Cardiac muscle cell (in vitro differentiated cells and primary cell): ENCODE measurements at places on chromosomes 12 and 14. TPM values are rescaled to one million over a fixed set of nuclear protein-coding genes. Genes with fewer than 3 reads are reported as not detected.

DNA sequence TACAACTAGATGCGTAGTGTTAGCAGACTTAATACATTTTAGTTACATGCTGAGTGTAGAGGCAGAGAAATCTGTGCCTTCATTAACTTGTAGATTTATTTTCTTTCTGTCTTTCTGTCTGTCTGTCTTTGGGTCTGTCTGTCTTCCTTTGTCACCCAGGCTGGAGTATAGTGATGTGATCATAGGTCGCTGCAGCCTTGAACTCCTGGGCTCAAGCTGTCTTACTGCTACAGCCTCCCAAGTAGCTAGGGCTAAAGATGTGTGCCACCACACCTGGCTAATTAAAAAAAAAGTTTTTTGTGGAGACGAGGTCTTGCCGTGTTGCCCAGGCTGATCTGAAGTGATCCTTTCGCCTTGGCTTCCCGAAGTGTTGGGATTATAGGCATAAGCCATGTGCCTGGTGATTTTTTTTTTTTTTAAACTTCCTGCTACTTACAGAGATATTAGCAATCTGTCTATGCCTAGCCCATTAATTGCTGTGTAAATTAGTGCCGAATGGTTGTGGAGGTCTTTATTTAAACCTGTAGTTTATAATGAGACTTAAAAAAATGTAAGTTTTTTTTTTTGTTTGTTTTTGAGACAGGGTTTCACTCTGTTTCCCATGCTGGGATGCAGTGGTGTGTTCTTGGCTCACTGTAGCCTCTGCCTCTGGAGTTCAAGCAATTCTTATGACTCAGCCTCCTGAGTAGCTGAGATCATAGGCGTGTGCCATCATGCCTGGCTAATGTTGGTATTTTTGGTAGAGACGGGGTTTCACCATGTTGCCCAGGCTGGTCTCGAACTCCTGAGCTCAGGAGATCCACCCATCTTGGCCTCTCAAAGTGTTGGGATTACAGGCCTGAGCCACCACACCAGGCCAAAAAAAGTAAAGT lies 22.8 kb downstream of the ERC1 start:
- DNase-seq = peak; percentile 71

GRCh38 chr12:115064296-115064695 lies 380.3 kb upstream of the TBX3 start:
- DNase-seq = no peak

- no peak for DNase-seq
Measured at GRCh38 chr14:76769636-76770292, 8.5 kb downstream of the VASH1 start.

DNA sequence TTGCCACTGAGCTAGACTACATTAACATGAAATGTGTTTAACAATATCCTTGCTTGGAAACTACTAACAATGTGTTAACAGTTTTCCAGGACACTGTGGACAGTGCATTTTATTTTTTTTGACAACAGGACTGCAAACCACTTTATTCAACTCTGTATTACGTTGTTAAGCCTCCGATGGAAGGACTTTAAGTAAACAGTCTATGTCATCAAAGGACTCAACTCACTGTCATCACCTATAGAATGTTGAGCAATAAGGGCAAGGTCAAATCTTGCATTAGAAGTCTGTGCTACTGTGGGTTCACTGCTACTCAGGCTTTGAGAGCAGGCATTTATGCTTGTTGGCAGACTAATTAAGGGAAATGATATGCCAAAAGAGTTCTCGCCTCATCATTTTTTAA lies 483.7 kb downstream of the FLRT2 start:
- DNase-seq = peak; percentile 34

GRCh38 chr12:41919048-41919447 lies 225.6 kb downstream of the GXYLT1 start:
- no peak for DNase-seq

DNA sequence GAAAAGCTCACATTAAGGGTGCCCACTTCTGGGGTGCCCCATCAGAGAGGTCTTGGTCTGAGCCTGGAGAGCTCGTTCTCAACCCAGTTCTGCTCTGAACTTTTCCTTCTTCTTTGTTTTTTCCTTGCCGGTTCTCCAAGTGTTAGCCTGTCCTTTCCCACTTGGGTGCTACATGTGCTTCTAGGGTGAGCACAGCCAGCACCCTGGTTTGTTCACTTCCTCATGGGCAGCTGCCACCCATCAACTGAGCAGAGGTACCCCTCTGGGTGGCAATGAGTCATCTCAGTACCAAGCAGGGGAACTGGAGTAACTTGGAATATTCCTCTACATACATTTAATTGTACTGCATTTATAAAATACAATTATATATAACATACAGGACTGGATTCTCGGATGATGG lies 3.9 kb upstream of the SYNE3 start:
- DNase-seq = no peak

GRCh38 chr12:94545935-94546771 lies 86.5 kb upstream of the CEP83 start:
- peak; percentile 69 for DNase-seq

DNA sequence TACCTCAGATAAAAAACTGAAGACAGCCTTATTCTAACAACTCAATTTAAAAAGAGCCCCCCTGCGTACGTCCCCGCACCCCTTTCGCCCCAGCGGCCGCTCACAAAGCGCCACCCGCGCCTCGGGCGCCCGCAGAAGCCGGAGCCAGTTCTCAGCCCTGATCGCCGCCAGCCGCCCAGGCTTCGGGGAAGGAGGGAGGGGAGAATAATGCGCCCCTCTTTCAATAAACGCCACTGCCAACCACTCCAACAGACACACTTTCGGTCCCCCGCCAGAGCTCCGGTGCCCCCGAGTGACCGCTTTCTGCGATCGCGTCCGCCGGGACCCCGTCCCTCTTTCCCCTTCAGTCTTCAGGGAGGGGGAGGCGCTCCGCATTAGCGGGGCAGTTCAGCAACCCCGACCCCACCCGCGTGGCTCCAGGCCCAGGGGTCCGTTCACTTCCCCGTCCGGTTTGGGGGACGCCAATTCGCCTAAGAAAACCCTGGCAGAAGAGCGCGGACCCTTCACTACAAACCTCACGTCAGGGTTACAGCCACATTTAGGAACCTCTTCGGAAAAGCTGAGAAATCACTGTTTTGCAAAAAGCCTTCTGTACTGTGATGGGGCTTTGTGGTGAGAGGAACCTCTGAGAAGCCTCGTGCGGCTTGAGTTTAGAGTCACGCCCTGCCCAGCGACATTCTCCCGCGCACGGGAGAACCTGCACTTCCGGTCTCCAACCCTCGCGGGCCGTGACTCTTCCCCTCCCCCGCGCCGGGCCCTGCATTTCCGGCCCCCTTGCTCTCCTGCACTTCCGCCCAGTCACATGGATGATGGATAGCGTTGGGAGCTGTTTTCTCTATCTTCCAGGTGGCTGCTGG lies 18.7 kb downstream of the FOXG1 start:
- no peak for DNase-seq

DNA sequence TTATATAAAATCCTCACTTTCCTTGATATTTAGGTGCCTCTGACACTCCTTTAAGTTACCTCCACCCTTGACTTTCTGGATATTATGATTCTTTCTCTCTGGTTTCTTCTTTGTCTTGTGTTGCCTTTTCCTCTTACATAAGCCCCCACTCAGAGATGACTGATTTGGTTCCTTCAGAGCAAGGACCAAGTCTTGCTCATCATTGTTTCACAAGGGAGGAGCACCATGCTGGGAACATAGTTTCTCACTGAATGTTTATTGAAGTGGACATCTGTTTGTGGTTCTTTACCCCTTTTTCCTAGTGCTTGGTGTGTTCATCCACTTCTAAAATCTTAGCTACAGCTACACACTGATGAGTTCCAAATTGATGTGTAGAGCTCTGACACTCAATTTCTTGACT lies 161.3 kb upstream of the PTPRQ start:
- no peak for DNase-seq

DNA sequence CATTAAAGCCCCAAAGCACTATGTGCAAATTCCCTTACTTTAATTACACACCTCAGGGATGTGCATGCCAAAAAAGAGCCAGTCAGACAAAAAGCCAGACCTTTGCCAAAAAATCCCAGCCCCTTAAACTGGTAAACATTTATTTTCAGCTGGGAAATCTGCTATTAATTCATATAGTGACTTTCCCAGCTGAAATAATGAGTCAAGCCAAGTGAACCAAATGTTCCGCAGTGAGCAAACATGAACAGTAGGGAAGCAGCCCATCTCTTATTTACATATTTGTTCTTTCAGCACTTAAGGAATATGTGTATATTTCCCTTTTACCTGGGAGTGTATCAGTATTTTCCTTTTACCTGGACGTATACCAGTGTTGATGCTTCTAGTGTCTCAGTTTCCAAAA lies 44.0 kb upstream of the OTX2 start:
- DNase-seq = no peak

GRCh38 chr12:27505761-27506160 lies 18.2 kb upstream of the PPFIBP1 start:
- DNase-seq = no peak

The TSHR gene
- total RNA-seq = 0.32 and 1.2 TPM in 2 replicates

The TUBA1A gene
- total RNA-seq = 509 and 1,042 TPM in 2 replicates

The TAS2R30 gene
- total RNA-seq = 1.3 and 4.1 TPM in 2 replicates

The BBOF1 gene
- total RNA-seq = 5.0 and 7.6 TPM in 2 replicates
